ENCODE measurements at places on chromosomes 12 and 14. TPM values are rescaled to one million over a fixed set of nuclear protein-coding genes. Genes with fewer than 3 reads are reported as not detected.

Gene SRGAP1
- total RNA-seq: 40.8 TPM

Gene CMA1
- total RNA-seq: not detected

Gene OR8S1
- total RNA-seq: not detected

Gene NFE2
- total RNA-seq: 0.82 TPM

Gene TAS2R9
- total RNA-seq: 0.41 TPM

Gene GLT1D1
- 11.0 TPM for total RNA-seq

Gene TAS2R19
- total RNA-seq: 6.9 TPM

Gene KERA
- total RNA-seq: 1.2 TPM

Gene CAPZA3
- not detected for total RNA-seq

Gene ETFBKMT
- 4.5 TPM for total RNA-seq

Gene PEBP1
- total RNA-seq: 275 TPM

Gene WIF1
- total RNA-seq: 0.41 TPM

- no peak for DNase-seq
These were observed 2.1 kb downstream of the GPX2 start for GRCh38 chr14:64940336-64940910.

GRCh38 chr14:95463171-95463901 lies 53.1 kb downstream of the SYNE3 start:
- DNase-seq: no peak

GRCh38 chr12:51901121-51901817 lies 6.0 kb upstream of the ACVRL1 start:
- no peak for DNase-seq

DNA sequence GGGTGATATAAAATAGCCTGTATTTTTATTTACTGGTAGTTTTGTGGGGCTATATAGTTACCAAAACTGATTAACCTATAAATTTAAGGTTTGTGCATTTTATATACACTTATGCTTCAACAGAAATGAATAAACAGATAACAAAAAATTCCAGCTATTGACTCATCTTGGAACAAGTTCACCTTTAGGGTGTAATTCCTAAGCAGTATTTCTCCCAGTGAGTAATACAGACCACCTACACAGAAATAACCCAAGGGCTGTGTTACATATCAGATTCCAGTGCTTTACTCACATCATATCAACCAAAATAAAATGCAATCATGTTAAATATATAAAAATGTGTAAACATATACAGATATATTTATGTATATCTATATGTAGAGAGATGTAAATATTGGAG lies 345.6 kb downstream of the ADAMTS20 start:
- DNase-seq: no peak

GRCh38 chr14:71728386-71728785 lies 203.8 kb upstream of the RGS6 start:
- no peak for DNase-seq

- no peak for DNase-seq
These were observed 140.7 kb upstream of the PWP1 start for GRCh38 chr12:107544937-107545336.

GRCh38 chr12:74846116-74846515 lies 308.5 kb downstream of the ATXN7L3B start:
- no peak for DNase-seq

- DNase-seq: no peak
These were observed 58.0 kb downstream of the RASSF8 start for GRCh38 chr12:26016516-26016915.

DNA sequence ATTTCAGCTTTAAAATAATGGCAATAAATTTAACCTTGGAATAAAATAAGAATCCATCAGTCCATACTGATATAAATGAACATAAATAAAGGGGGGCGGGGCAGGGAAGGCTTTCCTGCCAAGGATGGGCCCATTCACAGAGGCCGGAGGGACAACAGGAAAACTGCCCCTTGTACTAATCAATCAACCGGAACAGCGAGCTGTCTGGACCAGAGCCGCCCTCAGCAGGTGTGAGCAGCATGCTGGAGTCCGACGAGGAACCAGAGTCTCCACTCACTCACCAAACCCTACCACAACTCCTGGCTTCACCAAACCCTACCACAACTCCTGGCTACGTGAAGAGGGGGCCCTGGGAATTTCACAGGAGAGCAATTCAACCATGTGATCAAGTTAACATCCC lies 51.3 kb downstream of the RIMBP2 start:
- DNase-seq: no peak

DNA sequence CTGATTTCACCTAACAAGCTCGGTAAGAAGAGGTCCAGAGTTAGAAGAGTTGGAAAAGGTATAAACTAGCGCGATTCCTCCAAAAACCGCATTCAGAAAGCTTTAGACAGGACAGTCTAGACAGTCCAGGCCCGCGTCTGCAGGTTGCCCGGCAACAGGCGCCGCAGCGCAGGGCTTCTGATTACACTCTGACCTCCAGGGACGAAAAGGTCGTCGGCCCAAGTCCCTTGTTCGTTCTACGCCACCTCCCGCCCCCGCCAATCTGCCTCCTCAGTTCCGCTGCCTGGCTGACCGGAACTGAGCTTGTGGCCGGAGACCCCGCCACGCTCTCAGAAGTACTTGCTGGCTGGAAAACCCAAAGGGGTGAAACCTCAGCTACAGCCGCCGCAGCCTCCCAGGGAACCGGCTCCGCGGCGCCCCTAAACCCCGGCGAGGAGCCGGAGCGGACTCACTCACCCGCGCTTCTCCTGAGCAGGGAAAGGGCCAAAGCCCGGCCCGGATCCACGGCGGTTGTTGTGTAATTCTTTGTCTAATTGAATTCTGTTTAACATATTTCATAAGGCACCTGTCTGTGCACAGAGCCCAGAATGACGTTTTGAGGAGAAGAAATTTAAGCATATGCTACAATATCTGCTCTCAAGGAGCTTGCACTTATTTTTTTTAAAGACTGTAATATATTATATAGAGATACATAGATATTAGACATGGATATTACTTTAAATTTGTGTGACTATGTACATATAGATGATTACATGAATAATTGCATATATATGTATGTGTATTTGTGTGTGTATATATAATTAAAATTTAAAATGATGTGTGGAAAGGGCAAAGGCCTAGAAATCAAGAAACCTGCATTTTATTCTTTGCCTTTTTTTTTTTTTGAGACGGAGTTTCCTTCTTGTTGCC lies at the start of gene CAPS2:
Gene CAPS2, minus strand, starts transcription at position 407 of the 909 bp plus-strand sequence. CDS start 3,826 bp downstream, outside the sequence.
- peak; percentile 63 for DNase-seq

- DNase-seq: no peak
These were observed 126.3 kb downstream of the ERC1 start for GRCh38 chr12:1117371-1117770.

- no peak for DNase-seq
These were observed 84.4 kb downstream of the NINJ2 start for GRCh38 chr12:578748-579419.

DNA sequence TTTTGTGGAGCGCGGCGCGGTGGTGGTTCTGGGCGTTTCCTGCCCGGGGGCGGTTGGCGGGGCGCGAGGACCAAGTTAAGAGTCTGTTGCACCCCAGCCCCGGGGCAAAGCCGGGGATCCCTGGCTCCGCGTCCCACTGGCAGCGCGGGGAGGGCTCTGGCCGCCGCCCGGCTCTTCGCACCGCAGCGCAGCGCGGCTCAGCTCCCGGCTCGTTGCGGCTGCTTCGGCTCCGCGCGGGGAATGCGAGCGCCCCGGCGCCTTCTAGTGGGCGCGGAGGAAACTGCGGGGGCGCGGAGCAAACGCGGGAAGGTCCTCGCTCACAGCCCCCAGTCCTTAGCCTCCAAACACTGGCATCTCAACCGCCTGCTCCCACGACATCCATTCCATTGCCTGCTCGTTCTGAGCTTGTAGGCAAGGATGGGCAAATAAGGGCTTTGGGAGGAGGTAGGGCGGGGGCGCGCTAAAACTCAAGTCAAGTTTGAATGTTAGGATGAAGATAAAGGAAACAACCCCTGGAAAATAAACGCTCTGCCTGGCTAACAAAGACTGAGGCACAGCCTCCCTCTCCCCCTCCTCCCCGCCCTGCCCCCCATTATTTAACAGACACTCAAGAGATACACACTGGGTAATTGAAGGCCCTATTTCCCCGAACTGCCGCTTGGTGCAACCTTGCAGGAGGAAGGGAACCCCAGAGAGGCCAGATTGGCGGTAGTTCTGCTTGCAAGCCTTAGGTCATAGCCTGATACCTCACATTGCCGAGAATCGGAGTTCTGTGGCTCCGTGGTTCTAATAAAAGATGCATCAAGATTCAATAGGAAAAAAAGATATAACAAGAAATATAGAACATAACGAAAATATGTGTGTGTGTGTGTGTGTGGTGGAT lies at the start of gene B4GALNT1:
Gene B4GALNT1, minus strand, starts transcription at position 244 of the 883 bp plus-strand sequence. CDS start 1,069 bp downstream, outside the sequence.
- DNase-seq: peak; percentile 77

DNA sequence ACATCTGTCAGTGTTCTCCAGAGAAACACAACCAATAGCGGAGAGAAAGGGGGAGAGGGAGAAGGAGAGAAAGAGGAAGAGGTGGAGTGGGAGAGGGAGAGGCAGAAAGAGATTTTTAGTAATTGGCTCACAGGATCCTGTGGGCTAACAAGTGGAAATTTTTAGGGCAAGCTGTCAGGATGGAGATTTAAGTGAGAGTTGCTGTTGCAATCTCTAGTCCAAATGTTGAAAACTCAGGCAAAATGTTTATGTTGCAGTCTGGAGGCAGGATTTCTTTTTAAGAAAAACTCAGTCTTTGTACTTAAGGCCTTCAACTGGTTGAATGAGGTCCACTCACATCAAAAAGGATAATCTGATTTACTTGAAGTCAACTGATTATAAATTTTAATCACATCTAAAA lies 12.5 kb upstream of the GLIPR1L2 start:
- DNase-seq: no peak

- no peak for DNase-seq
These were observed 62.2 kb downstream of the CLMN start for GRCh38 chr14:95257521-95257920.

DNA sequence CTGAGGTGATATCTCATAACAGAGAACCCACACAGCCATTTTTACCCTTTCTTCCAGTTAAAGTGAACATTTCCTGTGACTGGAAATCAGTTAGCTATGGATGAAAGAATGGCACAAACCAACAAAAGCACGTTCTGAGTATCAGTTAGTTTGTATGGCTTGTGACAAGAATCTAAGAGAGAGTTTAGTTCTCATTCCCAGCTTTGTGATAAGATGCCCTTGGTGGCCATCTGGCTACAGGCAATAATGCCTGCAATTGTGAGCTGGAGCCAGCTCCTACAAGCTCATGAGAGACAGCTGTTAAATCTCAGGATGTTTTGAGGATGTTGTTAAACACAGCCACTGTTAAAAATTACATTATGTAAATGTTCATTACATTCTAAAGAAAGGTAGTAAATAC lies 122.0 kb upstream of the FRMD6 start:
- no peak for DNase-seq

DNA sequence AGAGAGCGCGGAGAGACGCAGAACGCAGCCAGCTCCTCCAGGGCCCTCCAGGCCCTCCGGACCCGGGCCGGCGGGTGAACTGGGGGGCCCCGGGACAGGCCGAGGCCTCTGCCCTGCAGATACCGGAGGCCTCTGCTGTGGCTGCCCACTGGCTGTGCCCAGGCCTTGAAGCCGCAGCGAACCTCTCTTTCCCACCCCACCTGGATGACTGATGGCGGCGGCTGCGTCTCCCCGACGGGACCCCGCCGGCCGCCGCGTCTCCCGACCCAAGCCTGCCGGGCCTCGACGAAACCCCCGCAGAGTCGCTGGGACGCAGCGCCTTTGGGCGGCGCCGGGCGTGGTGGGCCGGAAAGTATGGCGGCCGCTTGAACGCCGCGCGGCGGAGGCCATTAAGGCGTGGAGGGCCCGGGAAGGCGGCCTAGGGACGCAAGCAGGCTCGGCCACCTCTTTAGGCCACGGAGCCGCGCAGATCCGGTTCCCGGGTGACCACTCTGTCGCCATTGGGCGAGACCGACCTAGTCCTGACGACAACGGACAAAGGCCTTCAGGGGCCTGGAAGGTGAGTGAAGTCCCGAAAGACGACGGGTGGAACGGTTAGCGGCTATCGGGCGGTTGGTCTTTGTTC lies 8.4 kb upstream of the ERGIC2 start:
- no peak for DNase-seq

- DNase-seq: no peak
These were observed 9.5 kb upstream of the CDK17 start for GRCh38 chr12:96409731-96410130.

DNA sequence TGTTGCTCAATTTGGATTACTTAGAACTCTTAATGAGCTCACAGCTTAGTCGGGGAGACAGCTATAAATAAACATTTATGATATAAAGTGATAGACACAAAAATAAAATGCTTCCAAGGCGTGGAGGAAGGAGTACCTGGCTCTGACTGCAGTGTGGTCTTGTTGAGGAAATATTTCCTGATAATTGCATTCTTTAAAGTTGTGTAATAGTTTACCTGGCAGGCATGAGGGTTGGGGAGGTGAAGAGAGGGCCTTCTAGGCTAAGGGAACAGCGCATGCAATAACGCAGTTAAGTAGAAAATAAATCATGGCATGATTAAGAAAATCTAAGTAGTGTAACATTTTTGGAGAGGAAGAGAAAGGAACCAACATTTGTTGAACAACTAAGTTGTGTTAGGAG lies 260.5 kb upstream of the ATP2B1 start:
- DNase-seq: no peak

DNA sequence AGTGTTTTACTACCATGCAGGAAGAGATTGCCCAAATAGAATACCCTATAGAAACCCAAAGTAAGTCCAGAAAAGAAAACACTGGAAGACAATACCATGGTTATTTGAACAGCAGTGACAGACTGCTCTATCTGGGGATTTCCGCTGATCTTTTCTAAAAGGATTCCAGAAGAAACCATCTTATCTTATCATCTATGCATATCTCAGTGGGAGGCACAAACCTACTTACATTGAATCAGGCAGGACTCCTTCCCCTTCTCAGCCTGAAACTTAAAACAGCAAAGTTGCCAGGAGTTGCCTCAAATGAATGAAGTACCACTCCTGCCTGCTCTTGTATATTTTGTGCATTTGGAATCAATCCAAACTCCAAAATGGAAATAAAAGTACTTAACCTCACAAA lies 56.7 kb upstream of the NR2C1 start:
- DNase-seq: no peak

DNA sequence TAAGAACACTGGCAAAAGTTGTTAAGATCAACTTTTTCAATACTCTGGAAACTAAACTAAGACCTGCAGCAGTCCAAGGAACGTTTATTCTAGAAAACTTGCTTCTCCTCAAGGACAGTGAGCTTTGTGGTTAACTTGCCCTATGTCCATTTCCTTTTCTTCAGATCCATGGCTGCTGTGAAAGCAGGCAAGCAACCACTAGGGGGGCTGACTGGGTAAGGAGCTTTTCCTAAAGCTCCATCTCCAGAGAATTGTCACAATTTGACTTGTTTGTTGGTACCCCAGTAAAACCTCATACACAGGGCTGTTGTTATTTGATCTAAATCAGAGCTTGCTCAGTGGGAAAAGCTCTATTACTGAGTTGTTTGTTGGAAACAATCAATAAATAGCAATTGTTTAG lies 10.1 kb upstream of the RPL10L start:
- no peak for DNase-seq

- no peak for DNase-seq
These were observed 23.4 kb downstream of the ALDH1L2 start for GRCh38 chr12:105060715-105061378.
